ENCODE measurements at places on chromosomes 4 and X. TPM values are rescaled to one million over a fixed set of nuclear protein-coding genes. Genes with fewer than 3 reads are reported as not detected.

Gene TRMT44
- total RNA-seq: 24.5 TPM

DNA sequence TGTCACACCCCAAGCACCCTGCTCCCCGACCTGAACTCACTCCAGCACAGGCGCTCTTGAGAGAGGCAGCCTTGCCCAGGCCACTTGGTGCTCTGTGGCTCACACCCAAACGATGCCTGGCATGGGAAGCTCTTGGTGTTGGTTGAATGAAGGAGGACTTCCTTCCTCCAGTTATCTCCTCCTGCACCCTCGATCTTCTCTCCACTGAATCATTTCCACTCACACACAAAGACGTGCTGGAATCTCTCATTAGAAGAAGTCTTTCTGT is 90.5 kb upstream of the TRIM2 start:
- DNase-seq: peak; percentile 32

- no peak for DNase-seq
Observed at GRCh38 chrX:131199091-131199490, 90.0 kb downstream of the IGSF1 start.

GRCh38 chr4:156774422-156774821 is 197.2 kb downstream of the PDGFC start:
- DNase-seq: no peak

Gene TRIM60
- not detected for total RNA-seq

DNA sequence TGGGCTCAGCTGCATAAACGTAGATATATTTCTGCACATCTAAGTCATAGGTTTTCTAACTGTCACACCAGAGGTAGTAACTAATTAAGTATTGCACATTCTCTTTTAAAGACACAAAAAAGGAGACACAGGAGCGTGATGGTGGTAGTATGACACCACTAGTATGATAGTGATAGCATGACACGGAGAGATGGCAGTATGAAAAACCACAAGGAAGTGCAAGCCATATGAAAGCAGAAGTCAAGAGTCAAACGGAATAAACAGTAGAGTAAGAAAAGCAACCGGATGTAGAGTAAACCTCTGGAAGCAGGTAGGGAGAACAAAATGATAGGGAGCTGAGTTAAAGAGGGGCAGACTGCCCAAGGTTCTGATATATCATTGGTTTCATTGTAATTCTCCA is 382.2 kb upstream of the INTU start:
- DNase-seq: no peak

DNA sequence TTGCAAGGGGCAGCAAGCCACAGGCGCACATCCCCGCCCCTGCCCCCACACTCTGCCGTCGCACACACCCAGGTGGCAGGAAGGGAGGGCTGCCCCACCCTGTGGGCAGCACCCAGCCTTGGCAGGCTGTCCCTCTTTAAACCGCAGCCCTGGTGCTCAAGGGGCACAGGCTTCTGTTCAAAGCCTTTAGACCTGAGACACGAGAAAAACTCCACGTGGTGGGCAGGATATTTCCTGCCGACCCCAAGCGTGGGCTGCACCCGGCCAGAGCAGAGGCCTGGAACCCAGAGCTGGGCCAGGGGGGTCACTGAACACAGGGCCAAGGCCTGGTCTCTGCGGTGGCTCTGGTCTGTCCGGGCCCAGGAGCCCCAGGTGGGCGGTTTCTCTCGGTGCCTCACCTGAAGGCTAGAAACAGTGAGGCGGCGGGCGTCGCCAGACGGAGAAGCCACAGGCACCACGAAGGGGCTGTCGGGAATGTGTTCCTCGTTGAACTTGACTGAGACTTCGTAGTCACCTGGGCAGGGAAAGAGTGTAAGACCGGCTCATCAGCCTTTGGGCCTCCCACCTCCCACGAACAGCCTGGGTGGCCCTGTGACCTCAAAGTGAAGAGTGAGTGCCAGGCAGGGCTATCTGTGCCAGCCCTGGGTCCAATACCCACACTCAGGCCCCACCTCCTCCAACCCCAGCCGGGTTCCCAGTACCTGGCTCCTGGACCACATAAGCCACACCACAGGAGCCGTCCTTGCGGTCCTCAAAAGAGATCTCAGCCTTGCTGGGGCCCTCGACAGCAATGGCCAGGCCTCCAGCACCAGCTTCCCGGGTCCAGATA is 23.0 kb downstream of the FLNA start:
- no peak for DNase-seq

DNA sequence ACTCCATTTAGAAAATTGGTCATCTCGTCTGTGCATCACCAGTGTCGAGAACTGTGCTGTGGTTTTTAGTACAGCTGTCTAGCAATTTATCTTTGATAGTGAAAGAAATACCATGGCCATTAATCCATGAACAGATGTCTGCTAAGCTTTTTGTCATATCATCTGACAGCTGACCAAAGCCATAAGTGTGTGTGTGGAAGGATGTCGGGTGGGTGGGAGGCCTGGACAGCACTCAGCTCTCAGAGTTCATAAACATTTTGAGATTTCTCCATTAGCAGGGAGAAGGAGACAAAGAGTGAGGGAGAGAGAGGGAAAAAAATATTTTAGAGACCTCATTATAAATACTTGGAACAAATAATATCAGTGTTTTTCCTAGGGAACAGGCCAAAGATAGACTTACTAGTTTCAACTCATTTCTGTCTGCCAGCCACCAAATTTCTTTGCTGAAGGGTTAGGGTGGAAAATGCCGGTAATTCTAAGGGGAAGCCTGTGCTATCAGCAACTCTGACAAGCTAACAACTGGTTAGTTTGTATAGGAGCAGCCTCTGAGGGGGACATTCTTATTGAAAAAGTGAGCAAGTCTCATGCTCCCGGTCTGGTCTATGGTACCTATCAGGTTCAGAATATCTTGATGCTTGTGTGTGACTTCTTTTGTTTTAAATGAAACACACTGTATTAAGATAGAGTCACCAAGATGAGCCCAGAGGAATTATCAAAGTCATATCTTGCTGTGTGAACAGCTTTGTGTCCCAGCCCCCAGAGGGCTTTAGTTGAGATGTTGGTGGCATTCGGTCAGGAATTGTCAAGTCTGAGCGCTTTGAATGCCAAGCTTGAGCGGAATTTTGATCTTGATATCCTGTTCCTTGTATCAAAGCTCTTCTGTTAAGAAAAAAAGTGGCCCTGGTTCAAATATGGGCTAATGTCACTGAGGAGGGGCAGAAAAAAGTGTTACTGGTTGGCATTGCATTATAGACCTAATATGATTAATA is 41.9 kb upstream of the PDLIM3 start:
- no peak for DNase-seq

Gene HSFX4
- total RNA-seq: not detected

GRCh38 chrX:104420907-104421306 is 145.1 kb upstream of the IL1RAPL2 start:
- DNase-seq: no peak

DNA sequence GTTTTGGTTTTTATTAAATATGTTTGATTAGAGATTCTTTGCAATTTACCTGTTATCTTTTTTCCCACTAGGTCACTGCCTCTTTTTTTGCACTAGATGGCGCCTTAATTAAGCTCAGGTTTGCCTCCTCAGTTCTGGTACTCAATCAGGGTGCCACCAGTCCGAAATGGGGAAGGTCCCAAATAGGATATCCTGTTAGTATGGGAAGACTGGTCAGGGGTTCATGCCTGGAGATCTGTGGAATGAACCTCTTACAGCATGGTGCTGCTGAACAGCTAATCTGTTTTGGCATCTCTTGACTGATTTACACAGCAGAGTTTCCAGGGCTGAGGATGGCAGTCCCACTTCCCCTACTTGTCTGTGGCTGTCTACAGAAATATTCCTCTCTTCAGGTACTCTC is 24.2 kb upstream of the VSIG1 start:
- peak; percentile 21 for DNase-seq

- DNase-seq: no peak
Observed at GRCh38 chrX:119602701-119603255, 3.4 kb downstream of the NKRF start.

Gene GPR143
- not detected for total RNA-seq

Gene HPGDS
- not detected for total RNA-seq

DNA sequence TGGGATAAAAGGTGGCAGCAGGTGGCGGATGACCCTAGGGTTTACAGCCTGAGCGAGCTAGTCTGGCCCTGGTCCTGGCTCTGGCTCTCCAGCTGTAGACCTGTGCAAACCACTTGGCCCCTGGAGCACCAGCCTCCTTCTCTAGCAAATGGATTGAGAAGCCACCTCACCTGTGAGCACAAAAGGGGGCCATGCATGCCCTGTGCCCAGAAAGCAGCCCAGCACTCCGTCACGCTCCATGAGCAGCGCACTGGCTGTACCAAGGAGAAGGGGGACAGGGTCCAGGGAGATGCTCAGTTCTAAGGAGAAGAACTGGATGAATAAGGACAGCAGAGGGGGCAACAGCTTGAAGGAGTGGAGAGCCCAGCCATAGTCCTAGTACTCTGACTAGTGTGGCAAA is 46.9 kb upstream of the C4orf50 start:
- no peak for DNase-seq

Gene KIT
- total RNA-seq: not detected

Gene HELT
- not detected for total RNA-seq

Gene SPANXB1
- total RNA-seq: not detected

Gene ARHGAP6
- total RNA-seq: not detected

DNA sequence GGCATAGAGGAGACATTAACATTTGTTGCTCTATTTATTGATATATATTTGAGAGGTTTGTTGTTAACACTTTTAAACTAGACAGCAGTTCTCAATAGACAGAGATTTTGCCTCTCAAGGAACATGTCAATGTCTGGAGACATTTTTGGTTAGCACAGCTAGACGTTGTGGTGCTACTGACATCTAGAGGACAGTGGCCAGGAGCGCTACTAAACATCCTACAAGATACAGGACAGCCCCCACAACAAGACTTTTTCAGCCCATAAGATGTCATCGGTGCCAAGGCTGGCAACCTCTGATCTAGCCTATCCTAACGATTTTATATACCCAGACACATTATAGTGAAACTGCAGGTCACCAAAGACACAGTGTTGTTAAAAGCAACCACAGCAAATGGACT is 18.4 kb upstream of the CTSO start:
- peak; percentile 6 for DNase-seq

Gene SLC2A9
- 0.39 TPM for total RNA-seq

- DNase-seq: no peak
Observed at GRCh38 chr4:146900295-146900694, 45.4 kb downstream of the TTC29 start.

DNA sequence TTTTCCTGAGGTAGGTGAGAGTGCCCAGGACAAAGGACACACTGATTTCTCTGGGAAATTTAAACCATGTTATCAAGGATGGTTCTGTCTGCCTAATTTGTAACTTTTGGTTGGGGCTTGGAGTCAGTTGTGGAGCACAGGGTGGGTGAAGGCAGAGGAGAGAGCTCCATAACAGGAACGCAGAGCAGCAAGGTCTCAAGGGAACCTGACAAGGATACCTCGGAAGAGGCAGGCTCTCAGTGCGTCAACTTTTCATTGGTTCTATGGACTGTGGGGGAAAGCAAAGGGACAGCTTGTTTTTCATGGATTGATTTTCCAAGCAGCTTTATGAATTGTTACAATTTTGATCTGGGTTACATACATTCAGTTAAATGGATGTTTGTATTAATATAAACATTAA is 110.4 kb downstream of the SLIT2 start:
- no peak for DNase-seq

- no peak for DNase-seq
Observed at GRCh38 chr4:19346636-19347035, 905.1 kb upstream of the SLIT2 start.

Gene CHRNA9
- total RNA-seq: not detected

- DNase-seq: peak; percentile 58
Observed at GRCh38 chr4:150302553-150302952, 224.3 kb downstream of the DCLK2 start.

DNA sequence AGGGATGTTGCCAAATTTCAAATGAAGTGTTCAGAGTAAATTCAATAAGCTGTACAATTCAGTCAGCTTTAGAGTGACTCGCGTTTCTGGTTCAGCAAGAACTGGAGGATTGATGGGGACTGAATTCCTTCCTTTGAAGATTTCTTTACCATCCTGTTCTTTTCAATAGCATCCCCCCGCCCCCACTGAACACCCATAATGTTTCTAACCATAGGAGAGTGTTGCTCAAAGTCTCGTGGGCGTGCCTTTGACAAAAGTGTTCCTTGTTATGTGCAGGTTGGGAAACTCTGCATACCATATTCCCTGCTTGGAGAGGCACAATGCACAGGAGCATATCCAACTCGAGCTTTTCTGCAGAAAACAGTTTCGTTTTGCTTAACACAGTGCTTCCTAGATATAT is 323.5 kb upstream of the CASK start:
- no peak for DNase-seq

Gene NPY5R
- total RNA-seq: not detected

- no peak for DNase-seq
Observed at GRCh38 chrX:13937370-13938050, 92.2 kb downstream of the GEMIN8 start.

DNA sequence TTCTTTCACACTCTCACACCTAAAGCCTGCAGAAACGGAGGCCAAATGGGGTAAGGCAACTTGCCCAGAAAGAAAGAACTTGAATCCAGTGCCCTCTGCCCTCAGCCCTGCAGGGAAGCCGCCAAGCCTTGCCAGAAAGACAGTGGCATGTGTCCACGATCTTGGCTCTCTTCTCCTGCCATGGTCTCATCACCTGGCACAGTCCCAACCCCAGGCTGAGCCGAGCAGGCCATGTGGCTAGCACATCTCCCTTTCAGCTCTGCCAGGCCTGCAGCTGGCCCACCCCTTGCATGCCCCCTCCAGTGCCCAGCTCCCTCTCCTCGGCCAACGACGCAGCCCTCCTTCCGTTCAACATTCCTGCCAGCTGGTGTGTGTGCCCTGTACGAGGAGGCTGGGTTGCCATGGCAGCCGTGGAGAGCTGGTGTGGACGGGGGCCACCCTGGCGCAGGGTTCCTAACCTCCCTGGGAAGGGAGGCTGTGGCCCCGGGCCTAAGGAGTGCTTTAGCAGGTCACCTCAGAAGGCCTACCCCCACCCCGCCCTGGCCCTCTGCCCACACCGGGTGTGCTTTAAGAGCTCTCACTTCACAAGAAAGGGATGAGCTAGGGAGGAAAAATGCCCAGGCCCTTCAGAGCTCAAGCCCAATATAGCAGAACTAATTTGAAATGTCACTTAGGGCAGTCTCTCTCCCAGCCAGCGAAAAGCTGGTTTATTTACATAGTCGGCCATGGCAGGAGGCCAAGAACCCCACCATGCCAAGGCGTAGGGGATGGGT is 73.0 kb upstream of the PJA1 start:
- no peak for DNase-seq

Gene CXXC4
- total RNA-seq: not detected

- no peak for DNase-seq
Observed at GRCh38 chrX:106585478-106585877, 26.3 kb upstream of the RADX start.

GRCh38 chrX:1554469-1555210 is 17.7 kb upstream of the P2RY8 start:
- DNase-seq: peak; percentile 27
